ENCODE measurements at places on chromosomes 4 and X.
A peak's percentile ranks its signal among the peaks of the same experiment; 100 is the strongest.

- peak; percentile 93 for DNase-seq
Measured at GRCh38 chr4:7638984-7639789, 204.5 kb upstream of the PSAPL1 start.

- no peak for DNase-seq
Measured at GRCh38 chrX:20116087-20116576, 575 bp downstream of the MAP7D2 start.

DNA sequence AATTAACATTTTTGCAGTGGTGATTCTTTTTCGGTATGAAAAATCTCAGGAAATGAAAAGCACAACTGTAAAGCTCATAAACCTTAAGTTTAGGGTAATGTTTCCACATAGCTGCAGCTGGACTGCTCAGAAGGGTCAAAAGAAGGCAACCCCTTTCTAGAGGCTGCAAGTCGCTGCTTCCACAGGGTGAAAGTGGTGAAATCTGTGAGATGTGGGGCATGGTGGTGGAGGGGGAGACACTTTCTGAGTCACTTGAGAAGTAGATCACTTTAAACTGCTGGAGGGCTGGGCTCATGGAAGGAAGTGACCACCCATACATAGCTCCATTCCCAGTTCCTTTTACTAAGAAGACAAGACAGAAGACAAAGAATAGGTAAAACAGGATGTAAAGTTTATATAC, 8.7 kb downstream of the SFRP2 start:
- DNase-seq = no peak

DNA sequence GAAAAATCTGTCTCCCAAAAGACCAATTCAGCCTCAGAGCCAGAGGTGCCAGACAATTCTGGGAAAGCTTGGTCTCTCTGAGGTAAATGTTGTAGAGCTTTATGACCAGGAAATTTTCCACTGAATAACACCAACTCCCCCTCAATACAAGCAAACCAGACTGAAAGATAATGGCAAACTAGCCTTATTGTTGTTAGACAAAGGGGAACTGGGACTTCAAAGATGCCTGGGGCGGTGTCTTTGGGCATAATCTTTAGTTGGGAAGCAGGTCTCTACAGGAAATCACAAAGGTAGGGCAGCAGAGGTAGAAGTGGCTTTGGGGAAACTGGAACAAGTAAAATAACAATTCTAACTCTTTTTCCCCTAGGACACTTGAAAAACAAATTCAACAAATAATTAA, 12.0 kb downstream of the COL4A6 start:
- no peak for DNase-seq

- DNase-seq = no peak
Measured at GRCh38 chr4:114146947-114147618, 167.6 kb upstream of the ARSJ start.

GRCh38 chr4:89301003-89301402, 6.6 kb downstream of the GPRIN3 start:
- DNase-seq = no peak

DNA sequence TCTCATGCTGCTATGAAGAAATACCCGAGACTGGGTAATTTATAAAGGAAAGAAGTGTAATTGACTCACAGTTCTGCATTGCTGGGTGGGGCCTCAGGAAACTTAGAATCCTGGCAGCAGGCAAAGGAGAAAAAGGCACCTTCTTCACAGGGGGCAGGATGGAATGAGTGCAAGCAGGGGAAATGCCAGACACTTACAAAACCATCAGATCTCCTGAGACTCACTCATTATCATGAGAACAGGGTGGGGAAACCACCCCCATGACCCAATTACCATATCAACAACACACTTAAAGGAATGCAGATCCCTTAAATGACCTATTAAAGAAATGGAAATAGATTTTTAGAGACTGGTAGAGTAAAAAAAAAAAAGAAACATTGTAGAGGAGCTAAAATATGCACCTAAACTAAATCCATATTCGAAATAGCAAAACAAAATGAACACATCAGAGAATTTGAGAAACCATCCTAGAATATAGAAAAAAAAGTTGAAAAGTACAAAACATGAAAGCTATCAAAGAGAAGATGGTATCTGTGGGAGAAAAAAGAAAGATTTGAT, 104.3 kb upstream of the UGT8 start:
- no peak for DNase-seq

- no peak for DNase-seq
Measured at GRCh38 chr4:81557306-81557705, 85.6 kb upstream of the RASGEF1B start.

GRCh38 chr4:61301271-61301670, 101.1 kb downstream of the ADGRL3 start:
- no peak for DNase-seq

GRCh38 chr4:963276-964225, 9.8 kb downstream of the DGKQ start:
- no peak for DNase-seq

- DNase-seq = no peak
Measured at GRCh38 chr4:128841402-128841801, 31.9 kb downstream of the JADE1 start.

DNA sequence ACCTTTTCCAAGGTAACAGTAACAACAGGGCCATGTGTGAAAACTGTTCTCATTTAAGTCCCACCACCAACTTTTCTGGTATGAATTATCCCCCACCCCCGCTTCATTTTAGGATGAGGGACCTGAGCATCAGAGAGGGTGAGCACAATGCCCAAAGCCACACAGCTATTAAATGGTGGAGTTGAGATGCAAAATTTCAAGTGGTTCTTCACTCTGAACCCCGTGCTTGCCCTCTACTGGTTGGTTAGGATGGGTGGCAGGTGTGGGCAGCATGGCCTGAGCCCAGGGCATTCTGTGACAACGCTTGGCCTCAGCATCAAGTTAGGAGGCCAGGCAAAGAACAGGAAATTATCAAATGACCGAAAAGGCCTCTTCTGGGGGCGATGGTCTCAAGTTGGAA, 33.5 kb downstream of the MED28 start:
- DNase-seq = no peak

DNA sequence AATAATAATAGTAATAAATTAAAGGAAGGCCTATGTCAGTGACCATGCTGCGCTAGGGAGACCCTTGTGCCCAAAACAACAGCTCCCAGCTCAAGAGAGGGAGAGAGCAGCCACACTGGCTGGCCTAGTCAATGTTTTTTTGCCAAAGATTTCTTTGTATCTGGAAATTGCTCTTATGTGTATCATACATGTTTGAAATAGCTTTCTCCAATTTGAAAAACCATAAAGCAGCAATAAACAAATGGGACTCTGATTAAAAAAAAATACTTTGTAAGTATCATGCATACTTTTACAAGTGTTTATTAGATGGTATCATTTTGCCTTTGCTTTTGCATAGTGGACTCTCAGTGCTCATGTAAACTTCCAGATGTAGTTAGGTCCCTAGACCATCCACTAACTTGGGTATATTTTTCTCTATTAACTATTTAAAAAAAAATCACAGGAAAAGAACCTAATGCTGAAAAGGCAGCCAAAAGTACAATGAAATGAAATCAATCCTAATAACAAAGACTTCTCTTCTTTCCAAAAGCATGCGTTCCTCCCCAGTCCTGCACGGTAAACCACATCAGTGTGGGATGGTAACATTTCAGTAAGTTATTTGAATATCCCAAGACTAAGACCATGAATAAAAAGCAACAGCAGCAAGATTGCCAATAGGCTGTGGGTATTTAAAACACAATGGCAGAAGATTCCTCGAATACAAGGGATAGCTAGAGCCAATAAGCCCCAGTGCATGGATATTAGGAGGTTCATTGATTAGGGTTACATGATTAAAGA, 117.6 kb downstream of the PALLD start:
- no peak for DNase-seq

GRCh38 chr4:120055162-120055561, 11.5 kb downstream of the MAD2L1 start:
- DNase-seq = no peak

- DNase-seq = peak; percentile 60
Measured at GRCh38 chr4:99961711-99962110, 11.6 kb upstream of the H2AZ1 start.

- peak; percentile 43 for DNase-seq
Measured at GRCh38 chrX:15468036-15468435, 25.1 kb downstream of the PIR start.

GRCh38 chrX:107348051-107348450, 101.4 kb upstream of the FRMPD3 start:
- DNase-seq = no peak

DNA sequence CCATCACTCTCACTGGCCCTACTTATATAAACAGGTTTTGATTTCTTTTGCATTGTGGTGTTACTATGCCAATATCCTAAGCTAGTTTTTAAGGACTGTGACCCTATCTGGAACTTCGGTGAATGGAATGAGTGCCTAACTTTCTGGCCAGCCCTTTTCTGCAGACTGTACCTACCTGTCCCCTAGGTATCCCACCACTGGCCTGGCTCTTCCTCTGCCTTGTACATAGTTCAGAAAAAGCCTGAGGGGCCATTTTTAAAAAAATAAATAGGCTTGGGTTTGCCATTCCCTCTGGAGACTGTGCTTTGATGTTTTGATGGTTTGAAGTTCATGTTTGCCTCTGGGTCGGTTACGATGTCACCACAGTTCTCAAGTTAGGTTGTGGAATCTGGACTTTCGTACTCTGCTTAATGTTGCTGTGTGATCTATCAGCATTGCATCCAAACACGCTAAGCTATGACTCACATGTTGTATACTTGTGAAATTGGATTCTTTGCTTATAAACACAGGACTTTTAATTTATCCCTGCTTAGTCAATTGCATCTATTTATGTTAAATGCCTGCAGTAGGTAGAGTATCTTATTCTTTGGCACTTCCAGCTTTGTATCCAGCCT, 182.0 kb downstream of the ANKRD50 start:
- no peak for DNase-seq

DNA sequence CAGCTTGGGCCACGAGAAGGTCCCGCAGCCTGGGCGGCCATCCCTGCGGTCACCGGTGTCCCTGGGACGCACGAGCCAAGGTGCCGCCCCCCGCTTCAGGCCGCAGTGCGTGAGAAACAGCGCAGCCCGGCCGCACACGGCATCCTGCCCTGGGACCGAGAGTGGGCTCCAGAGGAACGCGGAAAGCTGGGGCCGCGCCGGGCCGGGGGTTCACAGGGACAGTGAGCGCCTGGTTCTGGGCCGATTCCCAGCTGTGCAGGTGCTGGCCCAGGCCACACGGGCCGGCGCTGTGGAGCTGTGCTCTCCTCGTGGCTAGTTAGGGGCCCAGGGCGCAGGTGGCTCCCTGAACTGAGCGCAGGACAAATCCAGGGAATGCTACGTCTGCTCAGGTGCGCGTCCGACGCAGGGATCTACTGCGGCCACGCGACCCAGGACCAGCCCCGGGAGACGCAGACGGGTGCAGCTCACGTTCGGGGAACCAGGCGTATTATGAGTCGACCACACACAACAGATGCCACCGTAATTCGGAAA, 25.8 kb upstream of the GTPBP6 start:
- DNase-seq = no peak

- DNase-seq = no peak
Measured at GRCh38 chrX:94454606-94455005, 780.6 kb downstream of the FAM133A start.

DNA sequence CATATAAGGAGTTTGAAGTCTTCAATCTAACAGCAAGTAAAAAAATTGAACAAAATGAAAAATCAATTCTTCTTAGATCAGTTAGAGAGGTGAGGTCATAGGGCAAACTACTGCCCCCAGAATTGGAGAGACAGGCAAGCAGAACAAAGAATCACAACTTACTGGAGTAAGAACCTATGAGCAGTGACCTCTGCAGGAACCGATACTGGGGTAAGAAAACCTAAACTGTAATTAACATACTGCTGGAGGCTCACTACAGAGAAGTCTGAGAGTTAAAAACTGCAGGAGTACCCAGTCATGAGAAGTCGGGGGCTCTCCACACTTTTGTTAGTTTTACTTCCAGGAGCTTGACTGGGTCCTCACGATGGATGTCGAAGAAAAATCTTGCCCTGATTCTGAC, 16.0 kb downstream of the CLDN22 start:
- DNase-seq = no peak

DNA sequence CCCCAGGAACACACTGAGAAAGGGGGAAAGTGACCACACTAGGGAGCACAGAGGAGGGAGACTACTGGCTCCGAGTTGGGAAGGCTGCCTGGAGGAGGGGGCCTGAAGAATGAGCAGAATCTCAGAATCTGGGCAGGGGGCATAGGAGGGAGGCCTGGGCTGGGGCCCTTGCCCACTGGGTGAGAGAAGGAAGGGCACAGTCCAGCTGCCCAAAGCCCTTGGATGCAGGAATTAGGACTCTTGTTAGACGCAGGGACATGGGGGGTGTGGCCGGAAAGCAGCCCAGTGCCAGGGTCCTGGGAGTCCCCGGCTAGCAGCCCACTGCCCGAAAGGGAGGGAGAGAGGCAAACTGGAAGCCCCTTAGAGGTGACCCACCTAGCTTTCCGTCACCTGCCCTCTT, 1.9 kb upstream of the DUSP9 start:
- no peak for DNase-seq

DNA sequence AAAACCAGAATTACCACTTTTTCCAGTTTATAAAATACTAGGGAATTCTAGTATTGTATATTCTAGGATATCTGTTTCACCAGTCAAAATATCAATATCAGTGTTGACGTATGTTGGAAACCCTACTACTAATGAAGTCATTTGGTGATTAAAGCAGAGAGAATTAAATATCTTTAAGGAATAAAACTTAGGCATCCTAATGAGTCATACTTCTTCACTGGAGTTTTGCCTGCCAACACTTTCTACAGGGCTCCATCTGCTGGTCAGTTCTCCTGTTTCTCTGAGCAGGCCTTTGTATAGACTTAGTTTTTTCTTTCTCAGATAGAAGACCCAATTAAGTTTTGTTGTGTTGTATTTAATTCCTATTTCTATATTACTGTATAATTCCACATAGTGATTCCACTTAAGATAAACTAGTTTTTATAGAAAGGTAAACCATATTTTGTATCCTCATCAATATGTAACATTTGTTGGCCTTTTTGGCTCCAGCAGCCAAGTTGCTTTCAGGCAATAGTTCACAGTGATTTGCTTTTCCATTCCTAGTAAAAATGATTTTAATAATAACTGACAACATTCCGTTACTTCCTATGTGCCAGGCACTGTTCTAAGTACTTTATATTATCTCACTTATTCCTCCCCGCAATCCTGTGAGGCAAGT, 3.5 kb downstream of the AP1AR start:
- DNase-seq = peak; percentile 65

GRCh38 chr4:27000122-27000521, 139.5 kb downstream of the STIM2 start:
- DNase-seq = no peak

GRCh38 chr4:79979785-79980437, 93.1 kb downstream of the ANTXR2 start:
- DNase-seq = no peak

DNA sequence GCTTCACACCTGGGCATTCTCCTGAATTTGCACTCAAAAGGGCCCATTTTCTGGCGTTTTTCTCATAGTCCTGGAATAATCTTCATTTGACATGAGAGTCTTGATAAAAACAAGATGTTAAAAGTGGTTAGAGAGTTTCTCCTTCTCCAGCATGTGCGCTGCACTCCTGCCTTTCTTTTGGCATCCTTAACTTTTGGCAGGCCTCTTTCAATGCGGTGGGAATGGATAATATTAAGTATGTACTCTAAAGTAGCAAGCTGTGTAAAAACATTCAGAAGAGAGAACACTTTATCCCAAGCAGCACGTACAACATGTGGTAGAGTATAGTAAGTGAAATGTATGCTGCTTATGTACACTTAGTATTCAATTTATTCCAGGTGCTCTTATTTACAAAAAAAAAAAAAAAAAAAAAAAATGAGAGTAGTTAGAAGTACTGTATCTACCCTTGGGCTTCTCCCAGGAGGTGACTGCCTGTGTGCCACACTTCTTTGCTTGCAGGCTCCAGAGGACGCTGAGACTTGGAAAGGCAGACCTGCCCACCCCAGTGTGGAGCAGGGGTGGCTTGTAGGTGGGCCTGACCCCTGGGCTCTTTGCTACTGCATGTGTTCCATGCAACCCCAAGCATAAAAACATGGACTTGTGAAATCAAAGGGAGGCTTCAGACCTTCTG, 3.9 kb downstream of the FGF2 start:
- no peak for DNase-seq
